ENCODE measurements at places on chromosomes 12 and 14.

DNA sequence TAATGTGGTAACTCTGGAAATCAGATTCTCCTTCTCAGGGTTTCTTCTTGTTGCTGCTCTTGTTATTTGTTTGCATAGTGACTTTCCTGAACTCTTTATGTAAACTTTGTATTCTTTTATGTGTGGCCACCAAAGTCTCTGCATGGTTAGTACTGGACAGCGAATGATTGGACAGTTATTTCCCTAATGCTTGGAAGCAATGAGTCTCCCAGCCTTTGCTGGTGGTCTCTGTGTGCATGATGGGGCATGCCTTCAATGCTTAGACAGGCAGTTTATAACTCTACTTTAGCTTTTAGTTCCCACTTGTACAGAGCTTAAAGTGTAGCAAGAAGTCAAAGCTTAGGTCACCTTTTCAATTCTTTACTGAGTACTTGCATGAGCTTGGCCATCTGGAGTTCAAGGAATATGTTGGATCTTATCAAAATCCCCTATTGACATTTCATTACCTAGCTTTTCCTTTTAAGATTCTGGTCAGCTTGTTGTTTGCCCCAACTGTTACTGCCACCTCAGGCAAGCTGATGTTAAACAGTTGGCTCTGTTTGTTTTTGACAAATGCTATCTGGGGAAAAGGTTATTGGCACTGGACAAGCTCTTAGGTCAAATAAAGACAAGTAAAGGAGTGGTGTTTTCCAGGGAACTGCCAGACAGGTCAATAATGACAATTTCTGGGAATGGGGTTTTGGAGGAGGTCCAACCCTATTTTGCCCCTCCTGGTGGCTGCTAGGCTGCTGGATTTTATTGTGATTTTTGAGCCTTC, 12.3 kb downstream of the CCDC91 start:
- DNase-seq, result no peak

- no peak for DNase-seq
Measured at GRCh38 chr12:2475984-2476383, 318.8 kb upstream of the FKBP4 start.

DNA sequence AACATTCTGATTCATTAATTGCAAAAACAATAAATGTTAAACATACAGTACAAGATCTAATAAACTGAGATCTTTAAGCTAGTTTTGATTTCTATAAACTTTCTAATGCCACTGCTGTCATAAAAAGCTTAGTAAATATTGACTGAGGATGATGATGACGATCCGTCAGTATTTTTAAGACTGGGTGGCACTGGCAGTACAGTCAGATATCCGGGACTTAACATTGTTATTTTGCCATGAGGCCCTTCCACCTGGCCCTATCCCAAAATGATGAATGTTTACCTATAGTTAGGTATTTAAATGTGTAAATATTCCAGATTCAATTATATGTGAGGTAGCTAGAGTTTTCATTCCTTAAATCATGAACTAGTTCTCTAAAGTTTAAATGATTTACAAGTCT, 158.5 kb downstream of the FOXA1 start:
- no peak for DNase-seq

DNA sequence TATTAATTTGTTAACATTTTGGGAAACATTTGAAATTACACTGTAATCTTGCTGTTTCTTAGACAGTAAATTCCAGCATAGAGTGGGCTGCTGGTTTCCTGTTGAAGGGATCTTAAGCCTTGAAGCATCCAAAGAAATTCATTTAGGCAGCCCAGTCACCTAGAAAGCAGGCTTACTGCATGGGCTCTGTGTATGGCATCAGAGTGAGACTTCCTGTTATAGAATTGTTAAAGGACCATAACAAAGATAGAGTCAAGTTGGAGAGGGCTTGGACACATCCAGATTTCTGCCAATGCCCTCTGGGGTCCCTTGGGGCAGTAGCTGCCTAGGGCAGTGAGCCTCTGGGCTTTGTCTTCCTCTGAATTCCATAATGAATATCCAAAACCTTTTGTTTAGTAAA, 149.2 kb downstream of the DYRK2 start:
- DNase-seq, result no peak

- DNase-seq, result no peak
Measured at GRCh38 chr12:131603939-131604795, 106.7 kb upstream of the SFSWAP start.

DNA sequence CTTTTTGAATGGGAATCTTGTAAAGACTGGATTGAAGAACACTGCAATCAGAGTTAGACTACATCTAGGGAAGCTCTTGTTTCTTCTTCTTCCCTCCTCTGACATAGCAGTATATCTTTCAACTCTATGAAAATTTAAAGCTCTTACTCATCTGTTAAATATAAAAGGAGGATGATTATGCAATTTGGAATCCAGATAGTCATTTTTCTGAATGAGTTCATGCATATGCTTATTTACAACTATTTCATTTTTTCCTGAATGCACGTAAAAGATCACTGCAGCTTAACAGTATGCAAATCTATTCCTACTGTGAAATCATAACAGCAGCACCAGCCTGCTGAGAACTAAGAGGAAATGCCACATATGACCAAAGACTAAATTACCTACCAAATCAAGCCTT, 133.5 kb upstream of the TMCC3 start:
- DNase-seq, result peak; percentile 84

DNA sequence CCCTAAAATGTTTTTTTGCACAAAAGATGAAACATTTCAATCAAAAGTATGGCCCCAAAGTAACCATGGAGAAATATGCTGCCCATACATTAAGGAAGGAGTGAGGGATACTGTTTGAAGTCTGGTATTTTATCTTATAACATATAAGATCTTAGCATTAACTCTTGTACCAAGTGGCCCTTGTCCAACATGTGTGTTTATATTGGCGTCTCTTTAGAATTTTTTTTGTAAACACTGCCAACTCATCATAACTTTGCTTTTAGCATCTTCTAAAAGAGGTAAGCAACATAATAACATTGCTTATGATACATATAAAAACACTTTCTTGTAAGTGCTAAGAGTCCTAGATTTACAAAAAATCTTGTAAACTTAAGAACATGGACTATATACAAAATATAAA, 419.7 kb downstream of the ADAMTS20 start:
- DNase-seq, result no peak

- no peak for DNase-seq
Measured at GRCh38 chr12:24950231-24950834, 1.4 kb upstream of the BCAT1 start.

Measured in fibroblast of skin of right quadriceps (primary cell).